T-helper 1 cell (primary cell): ENCODE measurements at places on chromosomes 6 and 20.

- DNase-seq: no peak
These were observed 33.4 kb downstream of the PLN start for GRCh38 chr6:118581489-118581959.

GRCh38 chr6:21592953-21593352 is 598 bp upstream of the SOX4 start:
- DNase-seq: no peak

- DNase-seq: no peak
These were observed 39.2 kb downstream of the MYLIP start for GRCh38 chr6:16168121-16168520.

DNA sequence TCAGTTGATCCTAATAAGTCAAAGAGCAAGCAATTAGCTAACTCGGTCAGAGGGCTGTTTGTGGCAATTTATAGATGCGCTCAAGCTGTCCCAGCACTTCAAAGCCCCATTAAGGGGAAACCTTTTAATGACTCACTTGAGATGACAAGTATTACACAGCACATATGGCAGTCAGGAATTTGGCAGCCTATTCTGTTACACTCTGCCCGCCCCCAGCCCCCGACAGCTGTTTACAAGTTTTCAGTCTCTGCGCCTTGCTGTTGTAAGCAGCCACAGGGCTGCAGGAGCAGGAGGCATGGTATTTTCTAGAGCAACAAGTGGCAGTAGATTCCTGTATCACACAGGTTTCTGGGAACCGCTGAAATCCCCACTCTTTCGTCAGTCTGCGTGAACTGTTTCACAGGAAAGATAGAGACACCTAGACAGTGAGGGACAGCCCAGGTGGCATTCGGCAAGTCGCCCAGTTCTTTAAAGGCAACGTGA is 263.0 kb downstream of the FOXC1 start:
- no peak for DNase-seq

DNA sequence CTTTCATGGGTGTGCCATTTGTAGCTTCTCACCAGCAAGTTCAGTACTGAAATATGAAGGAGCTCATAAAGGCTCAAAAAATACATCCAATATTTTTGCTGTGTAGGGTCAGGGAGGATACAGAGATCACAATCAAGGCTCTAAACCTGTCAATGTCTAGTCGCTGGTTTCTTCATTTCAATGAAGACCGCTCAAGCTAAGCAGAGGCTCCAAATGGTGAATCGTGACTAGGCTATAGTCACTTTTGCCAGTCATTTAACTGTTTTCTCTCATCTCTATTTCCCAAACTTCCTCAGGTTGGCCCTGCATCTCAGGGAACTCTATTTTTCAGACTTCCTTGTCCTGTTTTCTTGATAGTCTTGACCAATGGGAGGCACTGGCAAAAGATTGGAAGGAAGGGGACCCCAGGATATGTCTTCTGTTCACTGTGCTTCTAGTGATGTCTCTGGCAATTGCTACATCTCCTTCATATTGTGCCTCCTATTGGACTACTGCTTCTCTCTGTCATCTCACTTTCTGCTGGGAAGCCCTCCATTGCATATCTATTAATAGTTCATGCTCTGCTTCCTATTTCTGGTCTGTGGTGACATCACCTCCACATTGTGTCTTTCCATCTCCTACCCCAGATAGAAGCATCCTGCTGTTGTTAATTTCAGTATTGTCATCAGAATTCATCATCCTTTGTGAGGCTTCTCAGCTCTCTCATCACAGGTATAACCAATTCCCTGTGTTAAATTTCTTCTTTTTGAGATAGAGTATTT is 87.7 kb upstream of the FAM184A start:
- DNase-seq: no peak

DNA sequence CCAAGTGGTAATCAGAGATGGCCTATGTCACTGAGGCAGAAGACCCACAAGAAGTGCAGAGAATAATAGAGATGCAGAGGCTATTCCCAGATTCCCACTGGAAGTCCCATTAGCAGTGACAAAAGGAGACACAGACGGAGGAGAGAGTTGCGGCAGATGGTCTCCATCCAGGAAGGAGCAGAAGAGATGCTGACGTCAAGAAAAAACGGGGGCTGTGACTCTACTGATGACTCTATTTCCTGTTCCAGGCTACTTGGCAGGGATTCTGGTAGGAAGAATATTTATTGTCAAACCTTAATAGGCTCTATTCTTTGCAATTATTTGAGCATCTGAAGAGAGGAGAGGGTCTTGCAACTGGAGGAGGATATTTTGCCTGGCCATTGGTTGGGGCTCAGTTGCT is 246.0 kb upstream of the ECI2 start:
- no peak for DNase-seq

DNA sequence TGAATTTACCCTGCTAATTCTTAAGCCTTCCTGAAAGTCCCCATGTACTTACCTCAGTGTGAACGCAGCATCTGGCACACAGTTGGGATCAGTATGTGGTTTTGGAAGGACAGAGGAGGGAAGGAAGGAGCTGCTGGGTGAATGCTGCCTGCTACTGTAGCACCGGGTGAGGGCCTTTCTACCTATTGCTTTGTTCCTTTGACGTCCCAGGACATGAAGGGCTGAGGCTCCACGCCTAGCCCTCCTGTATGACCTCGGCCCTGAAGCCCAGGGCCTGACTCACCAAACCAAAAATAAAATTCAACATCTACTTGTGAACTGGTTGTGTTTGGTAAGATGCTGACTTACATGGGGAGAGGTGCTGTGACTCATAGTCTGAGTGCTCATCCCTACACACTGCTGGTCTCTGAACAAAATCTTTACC is 51.1 kb downstream of the ARID1B start:
- peak; percentile 4 for DNase-seq

GRCh38 chr20:17663040-17663399 is 19.0 kb downstream of the RRBP1 start:
- DNase-seq: no peak

DNA sequence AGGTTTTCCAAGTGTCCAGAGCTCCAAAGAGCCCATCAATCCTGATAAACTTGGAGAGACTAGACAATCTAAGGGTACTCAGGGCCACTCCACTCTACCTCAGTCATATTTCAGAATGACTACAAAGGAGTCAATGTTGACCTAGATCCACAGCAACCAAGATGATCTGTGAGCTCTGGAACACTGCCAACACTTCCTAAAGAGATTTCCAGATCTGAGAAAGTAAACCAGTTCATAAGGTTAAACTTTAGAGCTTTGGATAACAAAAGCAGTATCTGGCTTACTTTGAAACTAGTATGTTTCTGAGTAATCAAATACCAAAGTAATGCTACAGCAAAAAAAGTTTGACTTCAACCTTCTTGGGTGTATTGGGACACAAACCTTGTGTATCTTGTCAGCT is 122.7 kb downstream of the BTBD9 start:
- no peak for DNase-seq

GRCh38 chr6:169292338-169293124 is 38.9 kb upstream of the THBS2 start:
- no peak for DNase-seq

DNA sequence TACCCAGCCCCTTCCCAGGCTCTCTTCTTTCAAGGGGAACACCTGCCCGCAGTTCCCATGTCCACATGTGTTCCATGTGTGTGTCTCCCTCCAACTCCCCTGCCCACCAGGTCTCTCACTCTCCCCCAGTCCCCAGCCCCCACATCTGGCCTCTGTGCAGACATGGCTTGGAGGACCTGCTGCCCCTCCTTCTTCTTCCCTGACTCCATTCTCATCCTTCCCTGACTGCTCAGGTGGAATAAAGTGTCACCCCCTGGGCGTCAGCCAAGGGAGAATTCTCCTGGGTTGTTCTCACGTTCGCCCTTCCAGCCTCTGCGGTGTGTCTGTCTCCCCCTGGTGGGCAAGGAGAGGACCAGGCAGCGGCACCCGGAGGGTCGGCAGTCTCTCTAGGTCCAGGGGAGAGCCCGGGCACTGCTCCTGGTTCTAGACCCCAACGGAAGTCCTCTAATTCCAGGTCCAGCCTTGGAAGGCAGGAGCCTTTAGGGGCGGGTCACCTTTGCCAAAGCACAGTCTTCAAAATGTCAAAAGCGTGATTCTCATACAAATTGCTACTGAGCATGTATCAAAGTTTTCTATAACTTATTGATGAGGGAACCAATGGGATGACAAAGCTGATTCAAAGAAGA is 50.5 kb downstream of the EBF4 start:
- DNase-seq: peak; percentile 69

DNA sequence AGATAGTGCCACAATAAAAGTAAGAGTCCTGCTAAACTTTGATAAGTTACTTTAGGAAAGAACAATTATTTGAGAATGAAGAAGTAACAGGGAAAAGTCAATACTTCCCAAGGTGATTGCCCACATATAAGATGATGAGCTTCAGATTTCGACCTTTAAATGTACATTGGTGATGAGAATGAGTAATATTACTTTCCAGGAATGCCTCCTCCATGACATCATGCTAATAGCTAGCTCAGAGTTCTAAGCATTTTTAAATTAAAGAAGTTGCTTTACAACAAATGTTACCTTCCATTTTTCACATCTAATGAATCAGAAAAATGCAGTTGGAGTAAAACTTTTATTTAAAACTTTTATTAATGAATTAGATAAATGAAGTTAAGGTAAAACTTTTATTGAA is 22.5 kb upstream of the OPN5 start:
- DNase-seq: no peak

DNA sequence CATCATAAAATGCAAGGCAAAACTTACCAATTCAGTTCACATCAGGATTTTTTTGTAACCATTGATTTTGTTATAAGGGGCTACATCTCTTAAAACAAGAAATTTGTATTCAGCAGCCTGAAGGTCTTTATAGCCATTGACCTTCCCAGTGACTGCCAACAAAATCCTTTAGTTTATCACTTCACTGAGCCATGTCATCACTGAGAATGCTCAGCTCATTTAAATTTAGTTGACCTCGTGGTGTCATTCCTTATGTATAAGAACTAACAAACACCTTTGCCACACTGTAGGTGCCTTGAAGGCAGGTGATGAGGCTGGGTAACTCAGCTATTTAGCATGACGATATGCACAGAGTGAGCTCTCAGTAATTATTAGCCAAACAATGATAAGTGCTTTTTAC is 77.7 kb downstream of the GRM1 start:
- DNase-seq: no peak

DNA sequence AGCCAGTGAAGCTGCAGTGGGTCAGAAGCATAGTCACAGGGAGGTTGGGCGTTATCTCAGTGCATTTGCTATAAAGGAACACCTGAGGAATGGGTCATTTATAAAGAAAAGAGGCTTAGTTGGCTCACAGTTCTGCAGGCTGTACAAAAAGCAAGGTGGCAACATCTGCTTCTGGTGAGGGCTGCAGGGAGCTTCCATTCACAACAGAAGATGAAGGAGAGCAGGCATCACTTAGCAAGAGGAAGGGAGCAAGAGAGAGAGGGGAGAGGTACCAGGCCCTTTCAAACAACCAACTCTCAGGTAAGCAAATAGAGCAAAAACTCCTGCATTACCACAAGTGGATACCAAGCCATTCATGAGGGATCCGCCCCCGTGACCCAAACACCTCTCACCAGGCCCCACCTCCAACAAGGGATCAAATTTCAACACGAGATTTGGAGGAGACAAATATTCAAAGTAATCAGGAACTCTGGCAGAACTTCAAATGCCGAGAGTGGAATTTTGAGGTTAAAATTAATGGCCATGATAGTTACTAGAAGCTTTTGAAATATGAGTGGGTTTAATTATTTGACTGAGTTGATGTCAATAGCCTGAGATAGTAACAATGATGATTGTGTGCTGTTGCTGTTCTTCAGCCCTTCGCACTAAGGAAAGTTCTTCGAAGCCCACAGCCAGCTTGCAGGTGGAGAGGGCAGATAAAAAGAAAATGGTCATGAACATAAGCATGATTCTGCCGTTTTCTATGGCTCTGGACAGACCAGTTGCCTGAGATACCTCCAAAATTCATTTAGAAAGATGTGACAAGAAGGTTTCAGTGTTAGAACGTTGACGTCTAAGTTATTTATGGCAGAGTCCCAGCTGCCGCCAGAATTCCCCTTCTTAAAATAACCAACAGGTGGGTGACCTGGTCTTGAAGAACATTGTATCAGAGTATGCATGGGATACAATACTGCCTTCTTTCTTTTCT is 55.3 kb upstream of the ADTRP start:
- no peak for DNase-seq

- no peak for DNase-seq
These were observed 74.5 kb downstream of the PSMG4 start for GRCh38 chr6:3333263-3333662.

DNA sequence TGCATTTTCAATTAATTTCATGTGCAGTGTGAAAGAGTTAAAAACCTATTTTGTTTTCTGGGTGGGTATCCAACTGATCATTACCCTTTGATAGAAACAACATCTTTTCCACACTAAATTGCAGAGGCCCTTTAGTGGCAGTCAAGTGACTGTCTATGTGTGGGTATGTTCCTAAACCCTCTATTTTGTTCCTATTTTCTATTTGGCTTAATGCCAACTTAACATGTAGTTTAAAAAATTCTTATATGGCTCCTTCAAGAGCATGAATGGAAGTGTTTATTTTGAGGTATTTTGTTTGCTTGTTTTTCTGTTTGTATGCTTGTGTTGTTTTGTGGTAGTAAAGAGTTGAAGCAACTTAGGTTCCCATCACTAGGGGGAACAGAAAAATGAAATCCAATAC is 19.9 kb downstream of the TREM1 start:
- no peak for DNase-seq

- DNase-seq: no peak
These were observed 11.4 kb upstream of the SIRT5 start for GRCh38 chr6:13563009-13563408.

GRCh38 chr6:89997456-89998445 is 103.5 kb downstream of the GJA10 start:
- no peak for DNase-seq

- no peak for DNase-seq
These were observed 56.2 kb upstream of the BMP6 start for GRCh38 chr6:7669742-7670141.

GRCh38 chr20:37315021-37315451 is 25.6 kb downstream of the MANBAL start:
- DNase-seq: no peak

GRCh38 chr20:843912-844311 is 10.4 kb downstream of the FAM110A start:
- DNase-seq: no peak
